Activated CD4-positive, alpha-beta T cell treated with anti-CD3 and anti-CD28 coated beads for 48 hours (primary cell): ENCODE measurements at places on chromosomes 2 and 18.

GRCh38 chr2:169928463-169928864 lies 101.2 kb downstream of the UBR3 start:
- no peak for DNase-seq

DNA sequence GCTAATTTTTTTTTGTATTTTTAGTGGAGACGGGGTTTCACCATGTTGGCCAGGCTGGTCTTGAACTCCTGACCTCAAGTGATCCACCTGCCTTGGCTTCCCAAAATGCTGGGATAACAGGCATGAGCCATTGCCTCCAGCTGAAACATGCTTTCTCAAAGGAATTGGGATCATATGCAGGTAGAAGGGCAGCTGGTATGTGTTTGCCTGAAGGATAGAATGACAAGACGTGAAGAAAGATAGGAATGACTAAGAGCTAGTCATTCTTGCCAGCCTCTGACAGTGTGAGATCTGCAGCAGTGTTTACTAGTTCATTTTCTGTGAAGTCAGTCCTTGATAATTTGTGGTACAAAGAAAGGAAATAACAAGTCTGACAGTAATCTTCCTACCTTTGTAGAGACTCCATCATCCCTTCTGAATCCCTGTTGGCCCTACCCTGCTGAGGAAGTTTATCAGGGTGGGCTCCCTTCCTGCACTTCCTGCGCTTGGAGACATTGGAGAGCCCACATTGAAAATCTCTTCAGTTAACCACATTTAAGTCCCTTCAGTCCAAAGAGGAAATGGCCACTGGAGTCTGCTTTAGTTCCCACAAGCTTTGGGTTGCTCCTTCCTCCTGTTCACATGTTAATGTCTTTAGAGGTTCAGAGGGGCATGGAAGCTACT lies 14.7 kb downstream of the CFLAR start:
- DNase-seq: peak; percentile 41

GRCh38 chr2:181646415-181646987 lies 10.4 kb downstream of the CERKL start:
- no peak for DNase-seq

DNA sequence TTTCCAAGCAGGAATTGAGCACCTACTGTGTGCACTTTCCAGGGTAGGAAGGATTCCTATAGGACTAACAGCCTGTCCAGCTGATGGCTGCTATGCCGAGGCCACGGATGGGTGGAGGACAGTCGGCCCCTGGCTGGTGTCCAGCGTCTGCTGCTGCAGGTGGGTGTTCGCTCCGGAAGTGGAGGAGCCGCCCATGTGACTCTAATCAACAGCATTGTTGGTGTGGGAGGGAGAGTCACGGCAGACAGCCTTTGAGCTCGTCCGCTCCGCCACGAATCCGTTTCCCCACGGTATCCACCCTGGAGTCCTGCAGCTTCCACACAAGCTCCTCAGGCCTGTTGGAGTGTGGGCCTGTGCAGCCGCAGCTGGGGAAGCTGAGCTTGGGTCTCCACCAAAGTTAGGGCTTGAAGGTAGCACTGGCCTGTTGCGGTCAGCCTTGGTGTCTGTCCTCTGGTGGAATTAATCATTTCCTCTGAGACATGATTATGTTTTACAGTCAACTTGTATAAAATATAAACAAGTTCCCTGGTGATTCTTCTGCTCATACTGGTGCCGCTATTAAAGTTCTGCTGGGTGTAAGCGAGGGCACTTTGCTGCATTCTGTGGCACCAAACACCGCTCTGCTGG lies 185.9 kb upstream of the TPO start:
- DNase-seq: no peak

DNA sequence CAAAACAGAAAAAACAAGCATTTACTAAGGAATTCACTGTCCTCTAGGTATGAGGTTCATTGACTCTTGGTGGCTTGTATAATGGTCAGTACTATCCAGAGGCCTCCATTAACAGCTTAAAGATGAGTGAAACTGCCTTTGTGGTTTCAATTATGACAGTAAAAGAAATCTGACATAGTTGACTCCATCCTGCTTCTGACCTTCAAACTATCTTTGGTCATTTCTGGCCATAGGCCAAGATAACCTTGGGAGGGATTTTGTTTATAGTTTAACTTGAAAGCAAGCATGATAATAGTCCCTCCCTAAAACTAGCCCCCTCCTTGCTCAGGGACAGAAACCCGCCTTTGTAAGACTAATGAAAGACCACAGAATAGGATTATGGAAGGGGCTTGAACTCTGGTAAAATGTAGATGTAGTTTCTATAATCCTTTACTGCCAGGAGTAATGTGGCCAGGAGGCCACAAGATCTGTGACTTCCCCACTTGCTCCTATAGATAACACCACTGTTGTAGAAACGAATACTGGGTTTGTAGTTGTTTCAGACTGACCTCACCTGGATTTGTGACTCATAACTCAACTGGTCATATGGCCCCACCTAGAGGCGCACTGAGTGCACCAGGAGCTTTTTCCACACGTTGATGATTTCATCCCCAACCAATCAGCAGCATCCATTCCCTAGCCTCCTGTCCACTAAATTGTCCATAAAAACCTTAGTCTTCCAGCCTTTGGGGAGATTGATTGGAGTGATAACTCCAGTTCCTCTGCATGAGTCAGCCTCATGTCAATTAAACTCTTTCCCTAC lies 8.6 kb upstream of the PLEKHM3 start:
- DNase-seq: peak; percentile 46

- no peak for DNase-seq
Observed at GRCh38 chr18:48017635-48018034, 87.2 kb upstream of the SMAD2 start.

GRCh38 chr18:31977270-31977872 lies 34.4 kb upstream of the TRAPPC8 start:
- peak; percentile 30 for DNase-seq

DNA sequence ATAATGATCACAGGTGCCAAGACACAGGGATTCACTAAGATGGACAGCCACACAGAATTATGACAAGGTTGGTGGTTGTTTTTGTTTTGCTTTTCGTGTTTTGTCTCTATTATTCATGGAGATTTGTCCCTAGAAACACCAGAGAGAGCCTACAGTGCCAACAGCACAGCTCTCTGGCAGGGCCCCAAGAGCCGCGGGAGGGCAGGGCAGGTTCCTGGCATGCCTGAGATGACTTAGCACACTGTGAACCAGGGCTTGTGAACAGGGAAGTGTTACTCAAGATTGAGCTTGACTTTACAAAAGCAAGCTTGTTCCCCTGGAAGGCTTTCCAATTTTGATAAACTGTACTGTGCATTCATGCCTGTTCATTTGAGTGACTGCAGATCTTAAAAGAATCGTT lies 437.4 kb upstream of the SALL3 start:
- DNase-seq: no peak

- no peak for DNase-seq
Observed at GRCh38 chr2:173204316-173204715, 128.7 kb downstream of the MAP3K20 start.

DNA sequence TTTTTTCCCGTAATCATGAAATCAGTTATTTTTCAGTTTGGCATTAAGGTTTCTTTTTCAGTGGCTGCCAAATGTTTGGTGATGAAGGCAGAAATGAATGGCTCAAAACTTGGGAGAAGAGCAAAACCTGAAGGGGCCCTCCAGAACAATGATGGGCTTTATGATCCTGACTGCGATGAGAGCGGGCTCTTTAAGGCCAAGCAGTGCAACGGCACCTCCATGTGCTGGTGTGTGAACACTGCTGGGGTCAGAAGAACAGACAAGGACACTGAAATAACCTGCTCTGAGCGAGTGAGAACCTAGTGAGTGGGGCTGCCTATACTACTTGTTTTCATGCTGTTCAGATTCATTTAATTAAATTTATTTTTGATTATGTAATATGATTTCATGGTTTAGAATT lies 29.2 kb upstream of the MSH2 start:
- no peak for DNase-seq

DNA sequence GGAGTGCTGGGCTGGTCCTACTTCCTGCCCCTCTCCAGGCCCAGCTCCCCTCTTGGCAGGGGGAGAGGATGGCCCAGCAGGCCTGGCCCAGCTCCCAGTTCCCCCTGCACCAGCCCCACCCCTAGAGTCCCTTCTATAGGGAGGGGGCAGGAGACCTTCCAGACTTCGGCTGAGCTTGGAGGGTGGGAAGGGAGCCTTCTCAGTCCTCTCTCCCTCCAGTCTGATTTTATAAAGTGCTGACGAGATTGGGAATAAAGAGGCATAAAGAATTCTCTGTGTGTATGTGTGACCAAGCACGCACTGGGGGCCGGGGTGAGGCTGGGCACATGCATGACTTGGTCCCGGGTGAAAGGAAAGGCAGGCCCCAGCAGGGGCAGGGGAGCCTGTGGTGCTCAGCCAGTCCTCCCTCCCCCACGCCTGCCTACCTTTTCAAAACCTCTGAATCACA lies 5.1 kb downstream of the CHPF start:
- DNase-seq: no peak

DNA sequence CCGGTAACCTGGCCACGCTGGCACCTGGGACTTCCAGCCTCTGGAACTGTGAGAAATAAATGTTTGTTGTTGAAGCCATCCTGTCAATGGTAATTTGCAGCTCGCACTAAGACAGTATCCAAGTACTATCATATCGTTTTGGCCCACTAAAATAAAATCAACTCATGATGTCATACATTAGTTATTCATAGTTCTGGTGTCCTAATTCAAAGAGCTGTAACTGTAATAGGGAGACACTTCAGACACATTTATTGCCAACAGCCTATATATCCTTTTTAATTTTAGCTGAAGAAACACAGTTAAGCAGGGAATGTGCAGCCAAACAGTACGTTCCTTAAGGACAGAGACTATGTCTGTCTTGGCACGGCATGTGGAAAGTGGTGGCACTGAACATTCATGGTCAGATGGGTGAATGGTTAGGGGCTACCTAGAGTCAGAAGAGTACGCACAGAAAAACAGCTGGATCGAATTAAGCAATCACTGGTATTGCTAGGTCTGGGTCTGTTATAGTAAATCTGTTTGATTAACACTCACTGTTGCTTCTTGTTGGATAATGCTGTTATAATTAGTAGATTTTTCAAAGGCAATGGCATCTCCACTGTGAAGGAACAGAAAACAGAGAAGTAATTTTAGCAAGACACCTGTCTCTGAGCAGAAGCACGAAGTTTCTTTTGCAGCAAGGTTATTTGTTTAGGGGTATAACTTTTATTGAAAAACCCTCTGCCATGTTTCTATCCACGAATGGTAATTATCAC lies 41.3 kb upstream of the CREG2 start:
- DNase-seq: no peak

DNA sequence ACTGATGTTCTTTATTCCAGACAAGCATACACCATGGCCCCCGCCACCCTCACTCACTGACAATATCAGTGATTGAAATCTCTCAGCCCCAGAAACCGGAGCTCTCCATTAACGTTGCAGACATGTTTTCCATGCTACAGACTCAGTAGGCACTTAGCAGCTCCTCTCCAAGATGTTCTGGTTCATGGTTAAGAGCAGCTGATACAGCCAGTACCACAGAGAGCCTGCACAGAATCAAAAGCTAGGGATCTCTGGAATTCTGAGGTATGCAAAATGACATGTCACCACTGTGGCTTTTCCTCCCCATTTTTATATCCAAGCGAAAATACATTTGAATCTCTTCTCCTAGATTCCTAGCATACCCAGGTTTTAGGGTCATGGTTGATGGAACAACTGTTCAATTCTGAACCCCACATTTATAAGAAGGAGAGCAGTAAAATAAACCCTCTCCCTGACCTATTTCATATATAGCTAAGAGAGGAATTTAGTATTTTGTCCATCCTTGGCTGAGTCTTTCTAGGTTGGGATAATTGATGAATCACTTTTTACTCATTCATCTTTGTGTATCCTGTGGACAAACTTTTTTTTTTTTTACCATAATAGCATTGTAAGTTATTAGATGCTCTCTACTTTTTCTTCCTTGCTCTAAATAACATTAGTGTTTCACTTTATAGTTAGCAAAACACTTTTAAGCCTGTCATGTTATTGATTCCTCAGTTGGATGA lies 488.4 kb upstream of the PIK3C3 start:
- DNase-seq: no peak

DNA sequence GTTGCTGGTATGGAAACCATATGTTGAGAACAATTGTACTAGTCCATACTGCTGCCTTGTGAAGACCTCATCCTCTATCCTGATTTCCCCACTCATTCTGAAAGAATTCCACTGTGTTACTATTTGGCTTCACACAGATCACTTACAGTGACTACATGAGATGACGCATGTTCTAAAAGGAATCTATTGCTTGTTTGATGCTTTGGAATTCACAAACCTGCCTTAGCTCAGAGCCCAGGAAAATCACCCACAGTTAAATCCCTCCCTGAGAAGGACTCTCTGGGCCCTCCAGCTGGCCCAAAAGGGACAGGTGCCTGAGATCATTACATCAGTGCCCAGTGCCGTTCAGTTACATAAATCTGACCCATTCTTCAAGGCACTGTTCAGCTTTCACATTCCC lies 45.3 kb downstream of the KLHL29 start:
- DNase-seq: no peak

- no peak for DNase-seq
Observed at GRCh38 chr2:128593879-128594650, 275.4 kb upstream of the HS6ST1 start.

- no peak for DNase-seq
Observed at GRCh38 chr2:77161009-77161408, 361.2 kb downstream of the LRRTM4 start.

DNA sequence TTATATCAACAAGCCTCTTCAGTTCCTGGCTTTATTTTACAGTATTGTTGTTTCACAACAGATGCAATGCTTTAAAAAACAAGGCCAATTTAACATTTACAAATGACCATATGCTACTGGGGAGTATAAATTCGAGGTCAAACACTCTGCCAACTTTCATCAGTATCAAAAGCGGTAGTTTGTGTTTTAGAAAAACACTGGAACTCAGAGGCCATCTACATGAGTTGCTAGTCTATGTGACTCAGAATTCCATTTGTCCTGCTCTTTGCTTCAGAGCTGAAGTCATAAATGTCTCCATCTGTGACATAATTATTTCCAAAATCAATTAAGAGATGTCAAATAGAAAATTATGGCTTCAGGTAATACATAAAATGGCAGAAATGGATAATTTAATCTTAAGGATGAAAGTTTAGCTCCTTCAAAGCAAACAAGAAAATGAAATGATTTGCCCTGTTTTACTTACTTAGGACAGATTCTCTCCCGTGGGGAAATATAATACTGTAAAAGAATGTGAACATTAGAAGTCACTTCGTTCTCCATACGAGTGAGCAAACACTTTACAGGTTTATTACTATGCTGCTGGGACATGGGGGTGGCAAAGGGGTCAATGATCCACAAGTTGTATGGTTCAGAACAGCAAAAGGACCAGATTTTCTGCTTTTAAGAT lies 3.7 kb downstream of the MEX3C start:
- no peak for DNase-seq

DNA sequence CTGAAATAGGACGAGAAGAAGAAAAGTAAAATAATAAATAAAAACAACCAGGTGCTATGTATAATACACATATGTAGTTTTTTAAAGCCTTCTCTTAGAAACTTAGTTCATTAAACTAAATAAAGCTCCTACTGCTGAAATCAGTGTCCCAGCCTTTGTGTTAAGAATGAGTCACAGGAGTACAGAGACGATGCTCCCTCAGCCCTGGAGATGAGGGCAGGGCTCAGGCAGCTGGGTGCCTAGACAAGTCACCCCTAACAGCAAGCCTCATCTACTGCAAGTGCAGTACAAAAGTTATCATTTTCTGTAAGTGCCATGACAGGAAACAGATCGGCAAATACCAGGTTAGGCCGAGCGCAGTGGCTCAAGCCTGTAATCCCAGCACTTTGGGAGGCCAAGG lies 18.2 kb downstream of the KIDINS220 start:
- DNase-seq: no peak

GRCh38 chr2:158502974-158503373 lies 46.2 kb downstream of the PKP4 start:
- no peak for DNase-seq

GRCh38 chr18:7953095-7953958 lies 386.2 kb downstream of the PTPRM start:
- no peak for DNase-seq

GRCh38 chr2:126534478-126534877 lies 121.5 kb upstream of the GYPC start:
- DNase-seq: no peak
